ENCODE measurements at places on chromosomes 2 and 18.

GRCh38 chr2:215452725-215453124 is 16.9 kb upstream of the FN1 start:
- DNase-seq: no peak

GRCh38 chr2:74860521-74860920 is 26.6 kb downstream of the HK2 start:
- no peak for DNase-seq

DNA sequence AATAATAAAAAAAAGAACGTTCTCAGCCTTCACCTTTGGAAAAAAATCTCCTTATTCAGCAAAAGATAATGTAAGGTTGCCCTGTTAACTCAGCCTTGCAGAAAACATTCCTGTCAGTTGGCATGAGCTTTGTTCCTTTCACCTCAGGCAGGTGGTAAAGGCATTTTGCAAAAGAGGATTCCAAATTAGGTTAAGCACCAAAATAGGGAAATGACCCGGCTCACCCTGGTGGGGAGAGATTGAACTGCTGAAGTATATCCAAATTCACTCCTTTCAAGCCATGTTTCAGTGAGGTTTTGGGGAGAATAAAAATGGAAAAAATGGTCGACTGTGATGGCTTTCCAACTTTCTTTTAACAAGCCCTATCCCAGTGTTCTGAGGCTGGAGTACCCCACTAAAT is 1988.8 kb upstream of the PIK3C3 start:
- no peak for DNase-seq

DNA sequence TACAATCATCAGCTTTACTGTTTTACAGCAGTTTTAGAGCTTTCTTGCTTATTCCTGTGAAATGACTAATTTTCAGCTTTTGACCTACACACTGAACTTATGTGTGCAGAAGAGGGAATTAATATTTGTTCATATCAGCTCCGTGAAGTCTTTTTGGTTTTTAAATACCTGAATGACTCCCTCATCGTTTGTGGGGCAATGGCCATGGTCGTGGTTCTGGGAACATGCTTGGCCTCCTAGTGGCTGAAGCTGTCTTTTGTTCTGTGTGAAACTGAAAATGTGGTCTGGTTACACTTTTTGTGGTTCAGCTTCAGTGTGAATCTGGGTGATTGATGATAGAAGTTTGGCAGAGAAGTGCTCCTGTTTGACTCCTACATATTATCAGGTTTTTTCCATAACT is 408.1 kb downstream of the THSD7B start:
- no peak for DNase-seq

- DNase-seq: no peak
Observed at GRCh38 chr18:9949861-9950260, 36.0 kb downstream of the VAPA start.

GRCh38 chr2:98771264-98771663 is 40.3 kb upstream of the MGAT4A start:
- DNase-seq: peak; percentile 38

- DNase-seq: peak; percentile 35
Observed at GRCh38 chr2:196925768-196926561, 542 bp downstream of the PGAP1 start.

DNA sequence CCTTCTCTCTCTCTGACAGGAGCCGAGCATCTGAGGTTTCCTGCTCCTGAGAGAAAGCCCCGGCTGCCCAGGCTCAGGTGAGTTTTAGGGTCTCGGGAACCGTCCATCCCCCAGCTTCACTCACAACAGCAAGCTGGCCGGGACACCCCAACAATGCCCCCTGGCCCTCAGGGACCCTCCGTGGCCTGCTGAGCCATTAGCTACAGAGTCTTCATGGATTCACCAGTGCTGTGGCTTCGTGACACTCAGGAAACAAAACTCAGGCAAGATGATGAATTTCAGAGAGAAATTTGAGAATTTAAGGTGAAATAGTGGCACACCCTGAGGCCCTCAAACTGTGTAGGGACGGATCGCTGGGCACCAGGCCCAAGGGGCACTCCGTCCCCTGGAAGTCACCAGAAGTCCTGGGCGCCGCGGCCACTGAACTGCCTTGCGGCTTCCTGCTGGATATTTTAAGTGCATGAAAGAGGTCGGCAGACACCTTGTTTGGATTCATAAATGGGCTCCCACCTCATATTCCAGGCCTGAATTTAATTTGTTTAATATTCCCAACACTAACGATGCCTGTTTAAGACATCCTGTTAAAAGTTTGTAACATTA is 368.3 kb upstream of the SALL3 start:
- DNase-seq: no peak

- peak; percentile 15 for DNase-seq
Observed at GRCh38 chr2:24490181-24490689, 819 bp upstream of the NCOA1 start.

DNA sequence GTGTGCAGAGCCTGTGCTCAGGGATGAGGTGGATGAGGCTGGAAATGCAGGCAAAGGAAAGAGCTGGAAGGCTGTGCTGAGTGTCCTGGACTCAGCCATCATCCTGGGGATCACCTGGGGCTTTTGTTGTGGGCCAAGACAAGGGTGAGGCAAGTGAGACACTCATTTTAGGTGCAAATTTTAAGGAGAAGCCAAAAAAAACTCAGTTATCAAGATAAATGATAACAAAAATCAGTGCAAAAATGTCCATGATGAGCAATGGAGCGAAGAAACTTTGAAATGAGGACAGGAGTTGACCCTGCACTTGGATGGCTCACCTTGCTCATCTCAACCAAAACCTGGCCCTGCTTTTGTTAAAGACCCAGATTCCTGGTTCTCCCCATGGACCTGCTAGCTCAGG is 141.9 kb downstream of the MYCN start:
- DNase-seq: no peak

DNA sequence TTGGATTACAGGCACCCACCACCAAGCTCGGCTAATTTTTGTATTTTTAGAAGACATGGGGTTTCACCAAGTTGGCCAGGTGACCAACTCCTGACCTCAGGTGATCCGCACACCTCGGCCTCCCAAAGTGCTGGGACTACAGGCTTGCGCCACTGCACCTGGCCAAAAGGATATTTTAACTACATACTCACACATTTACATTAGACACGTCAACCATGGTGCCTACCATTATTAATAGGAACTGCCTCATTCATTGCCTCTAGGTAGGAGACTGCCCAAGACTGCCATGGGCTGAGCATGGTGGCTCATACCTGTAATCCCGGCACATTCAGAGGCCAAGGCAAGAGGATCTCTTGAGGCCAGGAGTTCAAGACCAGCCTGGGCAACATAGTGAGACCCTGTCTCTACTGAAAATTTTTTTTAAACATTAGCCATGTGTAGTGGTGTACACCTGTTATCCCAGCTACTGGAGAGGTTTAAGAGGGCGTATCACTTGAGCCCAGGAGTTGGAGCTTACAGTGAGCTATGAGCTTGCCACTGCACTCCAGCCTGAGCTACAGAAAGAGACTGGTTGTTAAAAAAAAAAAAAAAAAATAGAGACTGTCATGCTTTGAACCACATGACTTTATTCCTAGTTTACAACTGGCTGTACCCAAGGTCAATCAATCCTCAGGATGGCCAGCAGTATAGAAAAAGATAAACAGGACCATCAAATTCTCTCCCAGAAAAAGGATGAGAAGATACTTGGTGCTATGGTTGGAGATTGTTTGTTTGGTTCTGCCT is 31.1 kb upstream of the EPC2 start:
- no peak for DNase-seq

- no peak for DNase-seq
Observed at GRCh38 chr2:111178730-111179405, 58.2 kb downstream of the BCL2L11 start.

GRCh38 chr2:161199912-161200701 is 39.9 kb downstream of the TANK start:
- DNase-seq: no peak

GRCh38 chr18:4035521-4035920 is 419.6 kb downstream of the DLGAP1 start:
- no peak for DNase-seq

DNA sequence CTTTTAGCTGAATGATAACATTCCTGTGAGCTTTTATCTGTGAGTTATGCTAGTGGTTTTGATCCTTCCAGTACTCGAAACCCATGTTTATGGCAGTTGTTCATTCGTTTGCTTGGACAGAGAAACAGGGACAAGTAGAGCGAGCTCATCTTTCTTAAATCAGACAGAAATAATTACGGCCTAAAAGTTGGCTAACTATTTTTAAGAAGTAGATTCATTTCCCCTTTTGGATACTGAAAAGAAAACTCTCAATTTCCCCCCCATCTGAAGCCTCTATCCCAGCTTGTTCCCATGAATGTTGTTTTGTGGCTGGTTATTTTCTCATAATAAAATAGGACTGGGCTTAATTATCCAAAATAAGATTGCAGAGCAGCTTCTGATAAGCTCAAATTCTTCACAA is 67.1 kb downstream of the ANTXR1 start:
- DNase-seq: no peak

GRCh38 chr2:1833726-1834125 is 89.4 kb upstream of the PXDN start:
- DNase-seq: no peak

DNA sequence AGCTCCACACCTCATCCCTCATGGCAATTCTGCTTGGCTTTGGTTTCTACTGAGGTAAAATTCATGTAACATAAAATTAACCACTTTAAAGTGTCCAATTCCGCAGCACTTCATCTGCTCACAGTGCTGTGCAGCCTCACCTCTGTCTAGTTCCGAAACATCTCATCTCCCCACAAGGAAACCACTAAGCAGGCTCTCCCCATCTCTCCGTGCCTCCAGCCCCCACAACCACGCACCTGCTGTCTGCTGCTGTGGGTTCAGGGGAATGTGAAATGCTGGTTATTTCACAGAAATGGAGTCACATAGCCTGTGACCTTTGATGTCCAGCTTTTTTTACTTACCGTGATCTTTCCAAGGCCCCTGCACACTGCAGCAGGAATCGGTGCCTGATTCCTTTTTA is 7.7 kb upstream of the GPC1 start:
- no peak for DNase-seq

GRCh38 chr18:44792456-44793061 is 111.9 kb downstream of the SETBP1 start:
- DNase-seq: no peak

DNA sequence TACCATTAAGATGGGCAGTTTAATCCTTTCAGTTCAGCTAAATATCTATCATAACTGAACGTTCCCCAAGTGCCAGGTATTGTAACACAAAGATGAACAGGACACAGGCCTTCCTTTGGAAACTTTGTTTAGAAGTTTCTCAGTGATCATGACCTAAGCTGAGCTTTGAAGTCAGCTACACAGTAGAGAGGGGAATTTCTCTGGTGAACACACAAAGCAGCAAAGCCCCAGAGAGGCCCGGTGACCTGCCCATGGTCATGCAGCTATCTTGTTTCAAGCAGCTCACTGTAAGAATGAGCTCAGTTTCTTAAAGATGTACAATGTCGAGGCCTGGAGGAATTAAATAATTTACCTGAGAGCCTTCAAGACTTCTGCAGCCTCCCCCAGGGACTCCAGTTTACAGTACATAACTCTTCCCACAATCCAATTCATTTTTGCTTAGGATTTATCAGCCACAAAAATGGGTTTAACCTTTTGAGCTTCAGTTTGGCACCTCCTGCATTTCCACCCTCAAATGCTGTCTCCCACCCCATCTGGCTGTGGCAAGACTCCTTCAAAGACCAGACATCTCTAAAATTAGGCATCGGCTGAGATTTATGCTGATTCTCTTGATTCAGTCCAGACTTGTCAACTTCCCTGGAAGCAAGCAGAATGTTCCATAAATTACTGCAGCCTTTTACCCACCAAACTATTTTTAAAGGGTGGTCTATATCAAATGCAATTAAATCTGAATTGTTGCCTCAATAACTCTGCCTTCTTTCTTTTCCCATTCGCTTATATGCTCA is 325.6 kb downstream of the TXNL1 start:
- no peak for DNase-seq

GRCh38 chr2:55054106-55054875 is 4.0 kb upstream of the RTN4 start:
- peak; percentile 13 for DNase-seq

DNA sequence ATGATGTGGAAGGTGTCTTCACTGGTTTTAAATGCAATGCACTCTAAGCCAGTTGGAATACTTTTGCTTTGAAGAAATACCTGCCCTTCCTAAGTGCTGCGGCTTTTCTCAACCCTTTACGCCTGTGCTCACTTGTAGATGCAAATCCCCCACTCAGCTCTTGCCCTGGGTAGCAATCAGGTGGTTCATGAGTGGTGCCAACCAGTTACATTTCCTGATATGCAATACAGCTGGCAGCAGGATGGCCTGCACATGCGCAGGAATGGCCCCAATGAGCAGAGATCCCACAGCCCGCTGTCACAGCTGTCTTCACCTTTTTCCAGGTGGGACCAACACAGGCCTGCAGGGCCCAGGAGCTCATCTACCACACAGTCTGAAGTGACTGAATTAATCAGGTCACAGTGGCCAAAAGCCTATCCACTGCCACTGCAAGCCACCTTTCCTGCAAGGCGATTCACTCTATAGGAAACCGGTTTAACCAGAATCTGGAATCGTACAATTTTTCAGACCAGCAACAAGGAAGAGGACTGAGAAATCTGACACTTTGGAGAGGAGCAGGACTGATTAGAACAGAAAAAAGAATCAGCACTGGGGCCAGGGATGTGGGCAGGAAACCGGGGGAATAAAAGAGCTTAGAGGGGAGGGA is 247.8 kb downstream of the MYT1L start:
- DNase-seq: no peak

- no peak for DNase-seq
Observed at GRCh38 chr2:74005786-74006185, 21.1 kb downstream of the TET3 start.

DNA sequence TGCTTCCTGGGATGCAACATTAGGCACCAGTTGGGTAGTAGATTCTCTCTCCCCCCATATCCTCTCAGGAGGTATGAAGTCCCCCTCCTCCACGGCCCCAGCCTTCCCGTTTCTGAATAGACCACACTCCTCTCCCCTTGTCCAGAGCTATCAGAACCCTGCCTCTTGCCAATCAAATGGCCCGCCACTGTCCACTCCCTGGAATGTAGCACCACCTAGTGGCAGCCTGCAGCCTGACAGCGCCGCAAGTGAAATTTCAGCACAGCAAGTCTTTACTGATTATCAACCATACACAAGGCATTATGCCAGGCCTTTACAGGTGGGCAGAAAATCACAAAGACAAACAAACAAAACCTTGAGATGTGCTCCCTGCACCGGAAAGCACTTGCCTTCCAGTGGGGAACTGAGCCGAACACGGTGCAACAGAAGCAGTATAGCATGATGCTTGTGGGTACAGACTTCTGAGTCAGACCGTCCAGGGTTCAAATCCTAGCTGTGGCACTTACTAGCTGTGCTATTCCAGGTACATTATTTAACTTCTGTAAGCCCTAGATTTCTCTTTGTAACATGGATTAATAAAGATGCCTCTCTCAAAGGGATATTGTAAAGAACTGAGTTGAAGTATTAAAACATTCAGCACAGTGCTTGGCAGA is 174.0 kb downstream of the SMAD2 start:
- DNase-seq: peak; percentile 58

DNA sequence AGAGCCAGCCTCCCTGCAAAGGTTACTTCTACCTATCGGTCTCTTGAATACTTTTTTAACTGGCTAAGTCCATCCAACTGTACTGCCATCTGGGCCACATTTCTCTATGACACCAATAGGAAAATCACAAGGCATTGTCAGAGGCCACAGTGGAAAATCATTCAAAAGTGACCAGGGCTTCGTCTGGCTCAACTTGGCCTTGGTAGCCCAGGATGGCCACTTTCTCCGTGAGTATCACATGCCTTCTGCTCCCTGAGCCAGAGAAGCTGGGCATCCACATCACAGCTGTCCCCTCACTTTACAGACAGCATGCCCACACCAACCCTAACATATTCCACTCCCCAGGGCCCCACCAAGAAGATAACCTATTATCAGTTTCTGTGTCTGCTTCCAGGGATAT is 5.8 kb downstream of the CIB4 start:
- DNase-seq: no peak

GRCh38 chr18:60493066-60493465 is 120.5 kb upstream of the MC4R start:
- DNase-seq: no peak
